ENCODE measurements at places on chromosomes 16 and 17. TPM values are rescaled to one million over a fixed set of nuclear protein-coding genes. Genes with fewer than 3 reads are reported as not detected.
A peak's percentile ranks its signal among the peaks of the same experiment; 100 is the strongest.

DNA sequence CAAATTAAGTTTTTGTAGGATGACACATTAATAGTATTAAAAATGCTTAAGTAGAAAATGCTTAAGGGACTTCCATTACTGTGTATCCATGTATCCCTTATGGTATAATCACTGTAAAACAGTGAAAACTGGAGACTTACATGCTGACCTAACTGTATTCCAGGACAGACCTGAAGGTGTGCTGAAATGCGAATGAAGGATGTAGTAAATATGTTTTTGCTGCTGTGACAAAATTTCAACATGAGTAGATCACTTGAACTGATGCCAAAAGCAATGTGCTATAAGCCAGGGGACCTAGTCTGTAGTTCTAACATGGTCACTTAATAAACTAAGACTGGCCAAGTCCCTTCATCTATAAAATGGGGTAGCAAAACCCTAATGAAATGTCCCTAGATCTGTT lies 142.0 kb upstream of the CORO6 start:
- no peaks in the 10 kb centered on the region for H3K36me3 ChIP-seq
- H3K4me3 ChIP-seq: no peak overlapping the region
- peaks cover 13% of the 10 kb centered on the region for H3K27me3 ChIP-seq
- no peak for DNase-seq

- no peaks in the 10 kb centered on the region for H3K36me3 ChIP-seq
- DNase-seq: peak; percentile 9
- H3K4me3 ChIP-seq: no peak overlapping the region
- no peaks in the 10 kb centered on the region for H3K27me3 ChIP-seq
- peaks cover 36% of the 10 kb centered on the region for H3K4me1 ChIP-seq
- no peak overlapping the region for H3K27ac ChIP-seq
Measured at GRCh38 chr16:85401370-85401916, 211.7 kb upstream of the GSE1 start.

DNA sequence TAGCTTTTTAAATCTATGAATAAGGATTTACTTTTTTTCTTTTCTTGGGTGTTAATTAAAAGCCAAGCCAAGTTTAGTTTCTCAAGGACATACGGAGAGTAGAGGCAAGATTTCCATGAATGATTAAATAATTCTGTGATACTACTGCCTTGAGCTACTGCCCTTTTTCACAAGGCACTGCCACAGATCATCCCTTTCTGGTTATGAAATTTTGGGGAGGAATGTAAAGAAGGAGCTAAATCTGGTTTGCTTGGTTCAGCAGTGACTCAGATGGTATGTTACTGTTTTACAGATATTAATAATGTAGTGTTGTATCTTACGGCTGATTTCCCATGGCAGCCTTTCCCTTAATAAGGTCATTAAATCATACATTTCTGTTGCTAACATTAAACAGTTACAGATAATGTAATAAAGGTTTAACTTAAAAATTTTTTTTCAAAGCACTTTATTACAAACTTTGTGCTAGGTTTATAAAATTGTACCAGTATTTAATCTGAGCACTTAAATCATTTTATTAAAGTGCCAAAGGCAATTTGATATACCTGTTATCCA lies 2.6 kb downstream of the WSB1 start:
- H3K27ac ChIP-seq: peak overlapping the region; percentile 34
- peaks cover 3% of the 10 kb centered on the region for H3K36me3 ChIP-seq
- peak overlapping the region; percentile 98 for H3K4me3 ChIP-seq
- no peak for DNase-seq
- H3K27me3 ChIP-seq: no peaks in the 10 kb centered on the region
- peaks cover 37% of the 10 kb centered on the region for H3K4me1 ChIP-seq

DNA sequence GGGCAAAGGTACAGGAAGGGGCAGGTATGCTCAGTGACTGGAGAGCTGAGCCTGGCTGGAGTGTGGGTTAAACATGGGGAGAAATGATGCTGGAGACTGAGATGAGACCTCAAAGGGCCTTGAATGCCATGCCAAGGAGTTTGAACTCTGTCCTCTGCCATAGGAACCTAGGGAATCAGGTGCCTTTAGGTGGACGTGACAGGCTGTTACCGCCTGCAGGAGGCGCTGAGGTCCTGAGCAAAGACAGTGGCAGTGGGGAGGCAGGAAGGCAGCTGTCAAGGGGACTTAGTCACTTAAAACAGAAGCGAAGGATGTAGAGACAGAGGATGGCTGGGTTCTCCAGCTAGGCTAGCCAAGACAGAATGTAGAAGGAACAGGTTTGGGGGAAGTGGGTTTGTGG lies 9.1 kb downstream of the PSMB3 start:
- peak; percentile 73 for DNase-seq
- no peak overlapping the region for H3K4me3 ChIP-seq
- H3K4me1 ChIP-seq: no peaks in the 10 kb centered on the region
- no peak overlapping the region for H3K27ac ChIP-seq

DNA sequence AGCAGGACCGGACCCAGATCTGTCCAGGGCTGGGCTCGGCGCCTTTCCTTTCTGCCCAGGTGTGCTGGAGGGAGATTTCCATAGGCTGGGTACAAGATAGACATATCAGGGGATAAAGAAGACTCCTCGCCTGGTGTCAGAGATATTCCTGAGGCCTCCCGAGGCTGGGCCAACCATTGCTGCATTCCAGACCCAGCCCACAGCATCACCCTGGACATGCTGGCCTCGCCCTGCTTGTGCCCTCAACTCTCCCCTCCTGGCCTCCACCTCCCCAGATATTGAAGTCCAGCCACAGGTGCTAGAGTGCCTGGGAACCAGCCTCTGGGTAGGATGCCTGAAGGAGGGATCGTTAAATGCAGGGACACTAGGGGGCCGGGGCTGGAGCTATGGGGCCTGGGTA lies 2.1 kb downstream of the CD300LG start:
- H3K27ac ChIP-seq: no peak overlapping the region
- peaks cover 16% of the 10 kb centered on the region for H3K4me1 ChIP-seq
- no peak for DNase-seq
- peaks cover 7% of the 10 kb centered on the region for H3K27me3 ChIP-seq
- H3K36me3 ChIP-seq: no peaks in the 10 kb centered on the region
- no peak overlapping the region for H3K4me3 ChIP-seq

DNA sequence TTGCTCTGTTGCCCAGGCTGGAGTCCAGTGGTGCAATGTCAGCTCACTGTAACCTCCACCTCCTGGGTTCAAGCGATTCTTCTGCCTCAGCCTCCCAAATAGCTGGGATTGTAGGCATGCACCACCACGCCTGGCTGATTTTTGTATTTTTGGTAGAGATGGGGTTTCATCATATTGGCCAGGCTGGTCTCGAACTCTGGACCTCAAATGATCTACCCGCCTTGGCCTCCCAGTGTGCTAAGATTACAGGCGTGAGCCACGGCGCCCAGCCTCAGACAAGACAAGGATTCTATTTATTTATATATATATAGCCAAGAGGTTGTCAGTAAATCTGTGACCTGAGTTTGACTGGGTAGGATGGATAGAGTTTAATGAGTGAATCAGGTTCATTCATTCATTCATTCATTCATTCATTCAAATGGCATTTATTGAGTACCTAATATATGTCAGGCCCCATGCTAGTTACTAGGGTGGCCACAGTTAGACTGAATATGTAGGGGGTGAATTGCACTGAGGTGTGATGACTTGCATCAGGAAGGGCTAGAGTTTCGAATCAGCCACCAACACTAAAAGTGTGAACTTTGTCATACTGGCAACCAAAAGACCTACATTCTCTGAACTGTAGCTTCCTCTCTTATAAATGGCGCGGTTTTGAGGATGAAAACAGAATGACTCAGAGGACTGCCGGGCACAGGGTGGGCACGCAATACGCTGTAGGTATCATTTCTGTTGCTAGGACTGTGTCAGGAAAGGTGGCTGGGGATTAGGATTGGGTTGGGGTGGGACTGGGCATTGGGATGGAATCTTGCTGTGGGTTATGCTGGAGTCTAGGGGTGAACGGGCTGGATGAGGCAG lies 37.8 kb downstream of the ITGAE start:
- peaks cover 19% of the 10 kb centered on the region for H3K36me3 ChIP-seq
- H3K27me3 ChIP-seq: peaks cover 3% of the 10 kb centered on the region
- H3K4me3 ChIP-seq: no peak overlapping the region
- no peak overlapping the region for H3K27ac ChIP-seq
- DNase-seq: no peak

DNA sequence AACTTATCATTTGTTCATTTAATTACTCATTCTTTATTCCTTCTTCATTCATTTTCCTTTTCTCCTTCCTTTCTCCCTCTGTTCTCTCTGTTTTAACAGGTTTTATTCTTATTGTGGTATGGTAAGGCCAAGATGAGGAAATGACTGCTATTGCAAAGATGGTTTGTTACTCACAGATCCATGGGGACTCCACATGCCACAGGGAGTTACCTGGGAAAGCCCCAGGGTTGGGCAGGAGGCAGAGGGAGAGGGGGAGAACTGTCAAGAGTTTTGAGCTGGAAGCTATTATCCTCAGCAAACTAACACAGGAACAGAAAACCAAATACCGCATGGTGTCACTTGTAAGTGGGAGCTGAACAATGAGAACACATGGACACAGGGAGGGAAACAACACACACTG lies 453.3 kb downstream of the WWOX start:
- no peak for DNase-seq
- H3K27ac ChIP-seq: no peak overlapping the region
- peaks cover 42% of the 10 kb centered on the region for H3K4me1 ChIP-seq
- no peak overlapping the region for H3K4me3 ChIP-seq
- no peaks in the 10 kb centered on the region for H3K36me3 ChIP-seq

DNA sequence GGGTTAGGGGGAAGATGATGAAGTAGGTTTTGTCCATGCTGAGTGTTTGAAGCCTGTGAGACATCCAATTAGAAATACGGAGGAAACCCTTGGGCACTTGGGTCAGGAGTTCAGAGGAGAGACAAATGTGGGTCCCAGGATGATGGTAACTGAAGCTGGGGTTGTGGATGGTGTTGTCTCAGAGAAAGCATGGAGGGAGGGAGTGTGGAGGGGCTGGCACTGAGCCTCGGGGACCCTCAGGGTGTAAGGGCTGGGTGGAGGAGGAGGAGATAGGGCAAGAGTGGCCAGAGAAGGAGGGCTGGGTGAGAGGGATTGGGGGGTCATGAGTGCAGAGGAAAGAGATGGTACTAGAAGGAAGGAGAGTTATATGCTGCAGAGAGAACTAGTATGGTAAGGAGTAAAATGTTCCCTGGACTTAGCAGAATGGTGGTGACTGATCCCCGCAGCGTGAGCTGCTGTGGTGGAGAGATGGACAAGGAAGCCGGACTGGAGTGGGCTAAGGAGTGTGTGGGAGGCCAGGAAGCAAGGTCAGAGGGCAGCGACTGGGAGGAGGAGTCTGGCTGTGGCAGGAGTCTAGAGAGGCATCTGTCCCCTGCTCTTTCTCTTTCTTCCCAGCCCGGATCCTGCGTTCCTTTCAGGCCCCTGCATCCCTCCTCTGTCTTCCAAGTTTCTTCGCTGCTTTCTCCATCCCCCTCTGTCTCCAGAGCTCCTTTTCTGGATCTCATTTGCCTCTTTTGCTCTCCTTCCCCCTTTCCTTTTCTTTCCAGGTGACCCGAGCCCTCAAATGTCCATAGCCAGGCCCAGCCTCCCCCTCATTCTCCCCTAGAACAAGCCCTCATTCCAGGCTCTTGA lies 3.9 kb upstream of the COL1A1 start:
- no peak overlapping the region for H3K4me3 ChIP-seq
- H3K27ac ChIP-seq: no peak overlapping the region
- peak; percentile 4 for DNase-seq
- H3K36me3 ChIP-seq: no peaks in the 10 kb centered on the region
- H3K4me1 ChIP-seq: peaks cover 63% of the 10 kb centered on the region
- peaks cover 72% of the 10 kb centered on the region for H3K27me3 ChIP-seq

GRCh38 chr17:7835814-7836595 lies 2.0 kb downstream of the KDM6B start:
- DNase-seq: peak; percentile 80
- peaks cover 41% of the 10 kb centered on the region for H3K4me1 ChIP-seq
- H3K27me3 ChIP-seq: peaks cover 54% of the 10 kb centered on the region
- H3K4me3 ChIP-seq: peak overlapping the region; percentile 93
- peak overlapping the region; percentile 95 for H3K27ac ChIP-seq

DNA sequence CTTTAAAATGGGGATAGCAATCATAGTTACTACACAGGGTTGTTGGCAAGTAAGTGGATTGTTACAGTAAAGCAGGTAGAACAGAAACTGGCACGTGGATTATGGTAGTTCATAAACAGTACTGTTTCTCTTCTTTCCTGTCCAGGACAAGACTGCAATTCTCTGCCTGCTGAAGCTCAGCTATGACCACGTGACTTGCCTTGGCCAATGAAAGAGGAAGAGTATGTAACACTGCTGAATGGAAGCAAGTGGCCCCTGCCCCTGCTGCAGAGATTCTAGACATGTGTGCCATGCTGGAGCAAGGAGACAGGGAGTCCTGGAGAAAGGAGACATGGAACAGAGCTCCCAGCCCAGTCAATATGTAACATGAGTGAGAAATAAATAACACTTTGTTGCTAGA lies 66.6 kb upstream of the TOX3 start:
- no peaks in the 10 kb centered on the region for H3K27me3 ChIP-seq
- no peak for DNase-seq
- no peak overlapping the region for H3K4me3 ChIP-seq
- H3K36me3 ChIP-seq: no peaks in the 10 kb centered on the region
- no peaks in the 10 kb centered on the region for H3K4me1 ChIP-seq
- H3K27ac ChIP-seq: no peak overlapping the region

- peaks cover 7% of the 10 kb centered on the region for H3K36me3 ChIP-seq
- H3K4me1 ChIP-seq: peaks cover 28% of the 10 kb centered on the region
- H3K27ac ChIP-seq: peak within 1 kb of the TSS; percentile 97
- H3K27me3 ChIP-seq: no peaks in the 10 kb centered on the region
- H3K4me3 ChIP-seq: peak within 1 kb of the TSS; percentile 98
Measured at GRCh38 chr17:21042458-21043295, at the start of gene USP22. TSS of gene USP22 (minus strand) at chr17:21043011. CDS start at chr17:21042835, 176 bp downstream.

GRCh38 chr16:84520725-84521496 lies 16.5 kb upstream of the MEAK7 start:
- no peak for DNase-seq
- peaks cover 18% of the 10 kb centered on the region for H3K4me1 ChIP-seq
- no peak overlapping the region for H3K4me3 ChIP-seq
- H3K27ac ChIP-seq: no peak overlapping the region

DNA sequence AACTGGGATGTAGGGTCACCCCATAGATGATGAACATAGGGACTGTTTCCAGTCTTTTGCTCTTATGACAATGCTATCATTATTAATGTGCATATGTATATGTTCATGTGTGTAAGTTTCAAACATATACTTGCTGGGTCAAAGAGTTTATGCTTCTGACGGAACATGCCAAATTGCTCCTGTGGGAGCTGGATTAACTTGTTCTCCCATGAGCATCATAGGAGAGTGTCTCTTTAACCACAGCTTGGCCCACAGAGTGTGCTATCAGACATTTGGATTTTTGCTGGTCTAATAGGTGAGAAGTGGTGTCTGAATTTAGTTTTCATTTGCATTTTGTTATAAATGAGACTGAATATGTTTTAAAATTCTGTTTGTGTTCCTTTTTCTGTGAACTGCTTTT lies 22.3 kb upstream of the ADORA2B start:
- no peak for DNase-seq
- no peak overlapping the region for H3K4me3 ChIP-seq
- peaks cover 7% of the 10 kb centered on the region for H3K27me3 ChIP-seq
- H3K4me1 ChIP-seq: peaks cover 4% of the 10 kb centered on the region
- no peak overlapping the region for H3K27ac ChIP-seq
- H3K36me3 ChIP-seq: no peaks in the 10 kb centered on the region

Gene LASP1
- total RNA-seq: 139 TPM

Gene SRL
- 0.11 TPM for total RNA-seq

Gene DHX40
- 28.8 TPM for total RNA-seq

Gene FADS6
- 1.1 TPM for total RNA-seq

Gene MT1X
- total RNA-seq: 328 TPM

Gene GCGR
- total RNA-seq: 0.85 TPM

Gene HOXB4
- total RNA-seq: not detected

Measured in WTC11 (cell line).